Stimulated activated CD4-positive, alpha-beta T cell treated with anti-CD3 and anti-CD28 coated beads, Interleukin-1b, Interleukin-23, amount 100 ng/mL, for 48 hours (primary cell): ENCODE measurements at places on chromosomes 12 and 14.

DNA sequence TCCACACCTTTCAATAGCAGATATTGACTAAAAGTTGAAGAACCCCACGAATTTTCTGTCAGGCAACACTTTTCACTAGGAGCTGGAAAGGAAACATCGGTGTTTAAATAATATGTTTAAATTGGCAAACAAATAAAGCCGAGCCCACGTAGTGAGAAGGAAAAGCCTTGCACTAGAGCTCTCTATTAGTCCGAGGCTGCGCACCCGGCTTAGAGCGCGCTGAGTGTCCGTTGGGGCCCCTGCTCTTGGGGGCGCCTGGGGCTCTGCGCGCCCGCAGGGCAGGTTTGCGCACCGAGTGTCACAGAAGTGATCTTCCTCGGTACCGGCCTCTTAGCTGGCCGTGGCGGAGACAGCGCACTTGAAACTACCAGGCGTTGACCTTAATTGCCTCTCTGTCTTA lies 6.4 kb downstream of the TTC6 start:
- DNase-seq: no peak

- DNase-seq: no peak
Observed at GRCh38 chr12:46486588-46486987, 114.0 kb upstream of the SLC38A2 start.

DNA sequence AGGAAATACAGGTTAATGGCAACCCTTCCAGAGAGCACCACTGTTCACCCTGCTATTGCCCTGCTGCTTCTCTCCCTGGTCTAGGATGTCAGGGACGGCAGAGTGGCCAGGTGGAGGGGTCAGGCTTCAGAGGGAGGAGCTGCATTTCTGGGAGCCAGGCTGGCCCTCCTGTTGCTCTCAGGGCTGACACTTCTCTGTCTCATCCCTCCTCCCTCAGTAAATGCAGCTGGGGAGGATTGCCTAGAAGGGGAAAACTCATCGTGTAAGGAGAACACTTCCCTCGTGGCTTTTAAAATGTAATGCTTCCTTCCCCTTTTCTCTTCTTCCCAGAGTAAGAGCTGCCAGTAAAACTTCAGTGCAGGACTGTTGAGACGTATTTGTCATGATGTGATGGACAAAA lies 20.8 kb downstream of the SUSD6 start:
- no peak for DNase-seq

DNA sequence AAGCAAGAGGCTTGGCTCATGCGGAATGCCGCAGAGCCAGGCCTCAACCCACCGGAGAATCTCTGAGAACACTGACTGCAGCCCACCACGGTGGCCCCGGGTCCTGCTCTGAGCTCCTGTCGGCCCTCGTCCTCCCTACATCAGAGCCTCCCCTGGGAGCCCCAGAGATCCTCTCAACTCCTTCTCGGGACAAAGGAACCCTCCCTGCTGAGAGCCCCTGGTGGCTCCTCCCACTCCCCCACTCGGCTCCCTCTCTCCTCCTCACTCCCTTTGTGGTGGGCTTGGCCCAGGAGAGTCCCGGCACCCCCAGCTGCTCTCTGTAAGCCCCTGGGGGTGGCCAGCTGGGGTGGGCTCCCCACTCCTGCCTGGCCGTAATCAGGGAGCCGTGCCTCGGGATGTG lies 11.1 kb upstream of the INF2 start:
- DNase-seq: no peak

- peak; percentile 20 for DNase-seq
Observed at GRCh38 chr12:3135522-3136461, 58.6 kb downstream of the TSPAN9 start.

GRCh38 chr12:5904441-5904840 lies 40.6 kb downstream of the ANO2 start:
- DNase-seq: no peak

DNA sequence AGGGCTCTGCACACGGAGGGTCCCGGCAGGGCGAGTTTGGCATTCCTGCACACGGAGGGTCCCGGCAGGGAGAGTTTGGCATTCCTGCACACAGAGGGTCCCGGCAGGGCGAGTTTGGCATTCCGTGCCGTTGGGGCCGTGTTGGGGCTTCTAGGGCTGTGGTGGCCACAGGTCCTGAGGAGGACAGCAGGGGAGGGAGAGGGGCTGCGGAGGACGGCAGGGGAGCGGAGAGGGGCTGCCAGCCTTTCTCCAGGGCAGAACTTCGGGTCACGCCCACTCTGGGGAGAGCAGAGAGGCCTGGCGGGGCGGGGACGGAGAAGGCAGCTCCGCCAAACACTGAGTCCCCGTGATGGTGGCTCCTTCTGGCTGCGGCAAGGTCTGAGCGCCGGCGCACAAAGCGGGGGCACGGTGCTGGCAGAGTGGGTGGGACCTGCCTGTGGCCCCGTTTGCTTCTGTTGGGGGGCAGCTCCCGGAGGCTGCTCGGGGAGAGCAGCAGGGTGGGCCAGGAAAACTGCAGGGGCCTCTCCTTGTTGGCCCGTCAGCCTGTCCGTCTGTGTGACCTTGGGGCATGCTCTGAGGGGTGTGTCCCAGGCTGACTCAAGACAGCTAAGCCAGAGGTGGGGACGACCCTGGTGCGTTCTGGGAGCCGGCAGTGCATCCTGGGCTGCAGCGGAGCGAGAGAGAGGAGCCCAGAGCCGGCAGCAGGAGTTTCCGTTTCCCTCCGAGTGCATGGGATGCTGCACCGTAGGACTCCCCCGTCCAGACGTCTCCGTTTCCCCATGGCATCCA lies 60.2 kb downstream of the LRCOL1 start:
- DNase-seq: no peak

- DNase-seq: no peak
Observed at GRCh38 chr14:30848449-30849240, 25.7 kb upstream of the COCH start.

DNA sequence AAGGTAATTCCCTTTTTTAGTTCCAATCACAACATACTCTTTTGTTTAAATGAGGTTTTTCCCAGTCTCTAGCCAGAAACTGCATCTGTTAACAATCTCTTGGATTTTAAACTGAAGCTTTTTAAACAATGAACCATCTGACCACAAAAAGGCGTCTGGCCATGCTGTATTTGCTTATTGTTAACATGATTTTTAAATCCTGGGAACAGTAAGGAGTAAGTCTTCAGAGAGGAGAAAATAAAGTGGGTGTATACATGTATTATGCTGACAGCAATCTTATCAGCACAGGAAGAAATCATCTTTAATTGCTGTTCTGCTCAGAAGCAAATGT lies 106.2 kb downstream of the DAAM1 start:
- DNase-seq: no peak

GRCh38 chr14:20587489-20588154 lies at the start of gene RNASE11:
Gene RNASE11, minus strand, starts transcription at chr14:20588001.
- no peak for DNase-seq
